ENCODE measurements at places on chromosomes 3 and 15.

GRCh38 chr3:181696626-181697230, 15.0 kb upstream of the SOX2 start:
- DNase-seq = no peak

DNA sequence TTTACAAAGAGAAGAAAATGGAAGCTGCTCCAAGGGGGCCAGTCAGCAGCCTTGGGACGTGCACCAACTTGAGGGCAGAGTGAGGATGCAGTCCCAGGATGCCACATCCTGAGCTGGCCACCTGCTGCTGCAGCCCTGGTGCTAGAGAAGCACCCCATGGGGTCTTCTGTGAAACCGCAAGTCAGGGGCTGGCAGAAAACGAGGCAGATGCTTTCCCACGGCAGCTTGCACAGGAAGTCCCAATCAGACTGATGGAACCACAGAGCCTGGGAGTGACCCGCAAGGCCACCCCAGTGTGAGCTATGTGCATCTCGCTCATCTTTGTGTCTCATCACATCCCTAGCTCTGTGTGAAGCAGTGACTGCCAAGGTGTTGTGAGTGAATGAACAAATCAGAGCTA, 76.5 kb downstream of the NUP210 start:
- no peak for DNase-seq

DNA sequence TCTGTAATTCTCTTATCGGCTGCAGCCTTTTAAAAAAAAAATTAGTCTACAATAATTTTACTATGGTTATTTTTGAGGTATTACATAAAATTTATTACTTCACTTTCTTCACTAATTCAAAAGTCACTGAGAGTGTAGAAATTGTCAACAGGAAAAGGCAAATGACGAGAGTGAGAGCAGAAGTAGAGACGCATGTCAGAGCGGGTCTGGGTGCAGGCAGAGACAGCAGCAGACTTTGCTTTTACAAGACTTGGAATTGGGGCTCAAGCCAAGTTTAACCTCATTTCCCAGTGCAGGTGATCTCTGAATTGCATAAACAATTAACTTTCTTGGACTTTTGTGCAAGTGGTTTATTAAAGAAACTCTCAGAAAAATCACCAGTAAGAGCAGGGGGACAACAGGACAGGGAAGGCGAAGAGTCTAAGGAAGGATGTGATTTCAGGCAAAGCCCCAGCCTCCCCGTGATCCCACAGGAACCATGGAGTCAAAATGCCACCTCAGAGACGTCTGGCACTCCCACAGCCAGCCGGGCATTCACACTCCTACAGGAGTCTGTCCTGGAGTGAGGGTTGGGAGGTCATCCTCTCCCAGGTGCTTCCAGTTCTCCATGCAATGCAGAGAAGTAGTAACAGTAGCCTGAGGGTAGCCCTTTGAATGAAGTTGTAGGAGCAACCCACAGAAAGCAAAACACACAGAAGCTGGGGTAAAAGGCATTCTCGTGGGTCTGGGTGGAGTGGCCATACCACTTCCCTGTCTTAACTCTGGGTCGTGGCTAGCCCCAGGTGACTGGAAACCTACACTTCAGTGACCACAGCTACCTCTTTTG, 274.0 kb upstream of the TGFBR2 start:
- DNase-seq = no peak

GRCh38 chr15:55389264-55389607, 18.9 kb downstream of the CCPG1 start:
- no peak for DNase-seq

DNA sequence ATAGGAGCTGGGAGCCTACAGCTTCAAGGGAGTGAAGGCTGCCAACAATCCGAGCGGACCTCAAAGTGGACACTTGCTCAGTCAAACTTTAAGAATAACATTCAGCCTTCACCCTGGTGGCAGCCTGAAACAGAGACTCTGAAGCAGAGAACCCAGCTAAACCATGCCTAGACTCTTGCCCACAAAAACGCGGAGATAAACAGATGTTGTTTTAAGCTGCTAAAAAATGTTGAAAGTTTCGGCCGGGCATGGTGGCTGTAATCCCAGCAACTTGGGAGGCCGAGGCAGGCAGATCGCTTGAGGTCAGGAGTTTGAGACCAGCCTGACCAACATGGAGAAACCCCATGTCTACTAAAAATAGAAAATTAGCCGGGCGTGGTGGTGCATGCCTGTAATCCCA, 29.8 kb upstream of the TRIM59 start:
- no peak for DNase-seq

DNA sequence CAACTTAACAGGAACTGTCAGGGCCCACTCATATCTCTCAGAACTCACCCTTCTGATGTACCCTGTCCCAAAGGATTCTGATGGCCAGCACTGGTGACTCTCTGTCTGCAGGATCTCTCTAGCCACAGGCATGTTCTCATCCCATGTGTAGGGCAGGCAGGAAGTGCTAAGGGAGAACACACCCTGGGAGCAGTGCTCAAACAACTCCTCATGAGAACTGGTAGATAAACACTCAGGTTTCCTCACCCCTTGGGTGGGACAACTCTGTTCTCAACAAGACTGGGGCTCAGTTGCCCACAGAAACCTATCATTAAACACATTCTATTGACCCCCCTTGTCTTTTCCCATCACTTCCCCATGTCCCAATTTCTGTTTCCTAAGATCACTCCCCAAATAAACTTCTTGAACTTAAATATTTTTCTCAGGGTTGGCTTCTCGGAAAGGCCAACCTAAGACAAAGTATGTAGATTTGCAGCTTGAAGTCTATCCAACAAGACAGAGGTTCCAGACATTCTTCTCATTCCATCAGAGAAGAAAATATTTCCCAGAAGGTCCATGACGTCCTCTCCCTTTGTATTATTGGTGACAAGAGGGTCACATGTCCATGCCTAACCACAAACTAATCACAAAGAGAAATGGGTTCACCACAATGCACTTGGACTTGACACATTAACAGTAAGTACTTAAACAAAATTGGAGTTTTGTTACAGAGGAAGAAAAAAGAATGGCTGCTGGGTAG, 276.6 kb upstream of the GADL1 start:
- DNase-seq = no peak

- DNase-seq = no peak
Measured at GRCh38 chr15:39154227-39154638, 426.6 kb upstream of the THBS1 start.

DNA sequence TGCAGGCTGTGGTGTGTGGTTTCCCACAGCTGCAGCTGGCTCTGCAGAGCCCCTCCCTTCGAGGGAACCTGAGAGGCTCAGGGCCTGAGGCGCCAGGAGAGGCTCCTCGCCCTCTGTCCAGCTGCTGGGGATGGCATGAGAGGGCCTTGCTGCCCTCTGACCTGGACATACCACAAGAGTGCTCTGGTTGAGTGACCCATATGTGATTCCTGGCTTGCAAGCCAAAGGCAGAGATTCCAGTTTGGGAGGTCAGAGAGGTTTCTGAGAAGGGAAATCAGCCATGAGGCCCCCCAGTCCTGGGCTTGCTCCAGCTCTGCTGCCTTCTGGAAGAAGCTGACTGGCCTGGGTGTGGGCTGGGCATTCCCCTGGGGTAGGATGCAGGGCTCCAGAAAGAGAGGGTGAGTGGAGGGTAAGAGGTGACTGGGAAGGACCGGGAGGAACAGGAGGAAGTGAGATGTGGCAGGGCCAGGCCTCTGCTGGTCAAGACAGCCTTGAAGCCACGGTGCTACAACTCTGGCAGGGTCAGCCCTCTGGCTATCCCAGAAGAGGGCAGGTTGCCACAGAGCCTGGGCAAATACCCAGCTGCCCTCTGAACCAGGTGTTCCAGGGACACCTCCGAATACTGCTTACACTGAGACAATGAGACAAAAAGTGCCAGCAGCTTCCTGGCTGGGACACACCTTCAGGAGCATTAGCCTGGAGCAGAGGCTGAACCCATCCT, 16.0 kb upstream of the SRP14 start:
- DNase-seq = peak; percentile 77

DNA sequence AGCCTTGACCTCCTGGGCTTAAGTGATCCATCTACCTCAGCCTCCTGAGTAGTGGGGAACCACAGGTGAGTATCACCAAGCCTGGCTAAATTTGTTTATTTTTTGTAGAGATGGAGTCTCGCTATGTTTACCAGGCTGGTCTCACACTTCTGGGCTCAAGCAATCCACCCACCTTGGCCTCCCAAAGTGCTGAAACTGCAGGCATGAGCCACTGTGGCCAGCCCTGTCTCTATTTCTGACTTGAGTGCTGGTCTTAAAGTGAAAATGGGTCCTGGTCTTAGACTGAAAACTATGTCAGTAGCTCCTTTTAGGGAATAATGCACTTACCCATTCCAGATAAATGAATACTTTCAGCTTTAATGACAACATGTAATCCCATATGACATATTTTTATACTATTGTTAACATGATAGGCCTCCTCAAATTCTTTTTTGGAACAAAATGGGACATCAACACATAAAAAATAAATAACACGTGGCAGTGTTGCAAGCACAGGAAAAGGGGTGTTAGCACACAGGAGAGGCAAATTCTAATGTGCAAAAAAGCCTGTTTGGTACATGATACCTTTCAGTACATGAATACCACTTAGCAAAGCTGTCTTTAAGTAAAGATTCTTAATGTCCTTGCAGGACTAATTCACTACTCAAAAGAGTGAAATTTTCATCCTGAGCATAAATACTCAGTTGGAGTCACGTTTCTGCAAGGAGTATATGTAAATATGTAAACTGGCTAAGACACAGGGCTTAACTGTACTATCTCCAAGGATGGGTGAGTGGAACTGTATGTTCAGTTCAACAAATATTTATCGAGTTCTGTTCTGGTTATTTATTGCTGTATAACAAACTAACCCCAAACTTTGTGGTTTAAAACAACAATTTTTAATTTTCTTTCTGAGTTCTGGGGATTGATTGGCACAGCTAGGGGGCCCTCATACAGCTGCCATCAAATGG, 194.7 kb downstream of the NR1D2 start:
- DNase-seq = no peak

GRCh38 chr15:74841891-74842373, 1.0 kb downstream of the ULK3 start:
- no peak for DNase-seq

DNA sequence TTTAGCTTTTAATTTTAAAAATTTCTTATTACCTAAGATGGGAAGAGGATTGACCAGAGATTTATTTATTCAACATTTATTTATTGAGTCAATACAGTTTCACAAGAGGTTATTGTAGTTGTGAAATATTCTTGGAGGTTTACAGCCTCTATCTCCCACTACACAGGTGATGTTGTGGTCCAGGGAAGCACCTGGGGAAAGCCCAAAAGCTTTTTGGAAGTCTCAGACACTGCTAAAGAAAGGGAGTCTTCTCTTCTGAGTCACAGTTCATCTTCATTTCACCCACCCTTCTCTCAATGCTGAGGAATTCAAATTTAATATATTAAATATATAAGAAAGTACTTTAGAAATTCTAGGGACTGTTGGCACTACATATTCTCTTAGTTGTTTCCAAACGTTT, 41.8 kb downstream of the SERPINI1 start:
- no peak for DNase-seq

DNA sequence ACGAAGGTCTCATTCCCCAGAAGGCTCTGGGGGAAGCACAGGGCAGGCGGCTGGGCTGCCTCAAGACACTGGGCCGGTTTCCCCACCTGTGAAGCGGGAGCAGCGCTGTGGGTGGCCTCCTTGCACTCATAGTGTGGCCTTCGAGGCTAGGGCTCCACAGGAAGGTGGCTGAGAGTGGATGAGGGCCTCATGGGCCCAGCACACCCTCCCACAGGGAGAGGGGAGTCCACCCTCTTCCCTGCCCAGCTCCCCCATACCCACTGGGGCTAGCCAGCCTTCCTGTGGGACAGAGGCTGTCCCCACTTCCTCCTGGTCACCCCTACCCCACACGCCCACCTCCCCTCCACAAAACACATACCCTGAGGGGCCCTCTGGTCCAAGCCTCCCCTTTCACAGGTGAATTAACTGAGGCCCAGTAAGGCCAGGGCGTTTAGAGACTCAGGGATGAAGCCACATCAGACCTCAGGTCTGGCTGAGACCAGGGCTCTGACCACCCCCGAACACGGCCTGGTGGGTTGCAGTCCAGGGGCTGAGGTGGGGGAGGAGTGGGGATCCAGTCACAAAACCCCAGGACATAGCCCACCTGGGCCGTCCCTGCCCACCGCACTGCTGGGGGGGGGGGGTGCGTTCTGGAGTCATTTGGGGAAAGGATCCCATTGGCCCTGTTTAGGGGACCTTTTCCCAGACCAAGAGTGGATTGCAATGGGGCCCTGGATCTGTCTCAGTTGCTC, 1.1 kb downstream of the ANPEP start:
- DNase-seq = no peak

DNA sequence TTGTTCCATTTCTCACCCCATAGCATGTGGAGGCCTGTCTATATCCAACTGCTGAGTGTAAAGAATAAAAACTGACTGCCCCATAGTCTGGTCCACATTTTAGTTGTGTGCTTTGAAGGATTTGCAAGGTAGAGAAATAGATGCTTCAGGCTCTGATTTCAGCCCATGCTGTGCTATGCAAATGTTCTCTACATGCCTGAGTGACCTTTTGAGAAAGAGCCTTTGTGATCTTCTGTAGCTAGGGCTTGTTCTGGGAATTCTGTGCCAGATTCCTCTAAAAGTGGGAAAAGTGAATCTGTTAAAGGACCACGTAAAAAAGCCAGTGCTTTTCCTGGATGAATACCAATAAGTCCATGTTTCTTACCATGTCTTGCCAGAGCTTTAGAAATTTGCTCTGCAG, 5.2 kb downstream of the KCTD6 start:
- DNase-seq = no peak

GRCh38 chr3:141487521-141488252, 860 bp downstream of the RASA2 start:
- peak; percentile 73 for DNase-seq

DNA sequence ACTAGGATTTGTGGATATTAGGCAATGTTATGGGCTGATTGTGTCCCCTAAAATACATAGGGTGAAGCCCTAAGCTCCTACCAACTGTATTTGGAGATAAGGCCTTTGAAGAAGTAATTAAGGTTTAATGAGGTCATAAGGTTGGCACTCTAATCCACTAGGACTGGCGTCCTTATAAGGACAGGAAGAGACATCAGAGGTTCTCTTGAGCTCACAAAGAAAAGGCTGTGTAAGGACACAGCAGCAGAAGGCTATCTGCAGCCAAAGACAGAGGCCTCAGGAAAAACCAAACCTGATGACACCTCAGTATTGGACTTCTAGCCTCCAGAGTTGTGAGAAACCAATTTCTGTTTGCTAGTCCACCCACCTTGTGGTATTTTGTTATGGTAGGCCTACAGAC, 416.7 kb downstream of the ZBTB20 start:
- DNase-seq = no peak

DNA sequence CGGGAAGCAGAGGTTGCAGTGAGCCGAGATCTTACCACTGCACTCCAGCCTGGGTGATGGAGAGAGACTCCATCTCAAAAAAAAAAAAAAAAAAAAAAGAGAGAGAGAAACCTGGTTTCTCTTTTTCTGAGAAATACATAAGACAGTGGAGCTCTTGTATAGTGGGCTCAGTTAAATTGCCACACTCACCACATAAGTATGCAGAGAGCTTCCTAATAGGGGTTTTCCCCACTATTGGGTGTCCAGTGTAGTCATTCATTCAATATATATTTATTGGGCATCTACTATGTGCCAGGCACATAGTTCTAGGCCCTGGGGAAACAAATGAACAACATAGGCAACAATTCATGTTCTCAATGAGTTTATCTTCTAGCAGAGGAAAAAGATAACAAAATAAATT, 48.9 kb upstream of the FMN1 start:
- no peak for DNase-seq

- DNase-seq = no peak
Measured at GRCh38 chr3:148588291-148588690, 109.4 kb upstream of the AGTR1 start.

GRCh38 chr15:88243895-88244787, 12.4 kb downstream of the NTRK3 start:
- no peak for DNase-seq

- DNase-seq = no peak
Measured at GRCh38 chr3:105448338-105448982, 81.8 kb downstream of the ALCAM start.

GRCh38 chr3:138032567-138032966, 22.6 kb downstream of the CLDN18 start:
- no peak for DNase-seq

Data from NCI-H510A (cell line).